NCI-H345 (cell line): ENCODE measurements at places on chromosomes 2 and 18.
A peak's percentile ranks its signal among the peaks of the same experiment; 100 is the strongest.

DNA sequence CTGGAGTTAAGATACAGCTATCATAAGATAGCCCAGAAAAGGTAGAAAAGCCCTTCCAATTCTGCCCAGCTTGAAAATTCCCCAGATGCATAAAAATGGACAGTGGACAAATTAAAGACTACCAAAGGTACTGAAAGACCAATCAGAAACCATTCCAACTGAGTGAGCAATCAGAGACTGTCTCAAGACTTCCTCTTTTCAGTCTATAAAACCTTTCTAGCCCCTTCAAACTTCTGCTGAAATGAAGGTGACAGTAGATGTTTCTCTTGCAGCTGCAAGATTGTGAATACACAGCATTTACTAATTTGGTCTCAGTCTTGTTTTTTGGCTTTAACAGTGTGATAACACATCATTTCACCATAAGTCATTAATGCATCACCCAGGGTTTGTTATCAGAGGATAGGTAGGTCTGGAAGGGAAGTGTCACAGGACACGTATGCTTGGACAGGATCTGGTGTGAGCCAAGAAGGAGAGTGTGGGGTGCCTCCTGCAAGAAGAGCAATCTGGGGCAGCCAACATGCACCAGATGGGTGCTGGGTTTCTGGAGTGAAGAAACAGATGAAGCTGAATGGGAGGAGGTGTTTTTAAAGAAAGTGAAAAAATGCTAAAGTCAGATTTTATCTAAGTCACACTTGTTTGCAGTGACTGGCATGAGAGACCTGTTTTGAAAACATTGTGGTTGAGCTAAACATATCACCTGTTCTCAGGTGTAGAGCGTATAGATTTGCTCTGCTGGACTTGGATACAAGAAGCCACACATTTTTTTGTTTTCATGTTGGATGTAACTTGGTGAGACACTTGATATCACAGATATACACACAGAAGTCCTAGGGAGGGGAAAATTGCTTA, 75.3 kb upstream of the DDX18 start:
- no peak for DNase-seq

DNA sequence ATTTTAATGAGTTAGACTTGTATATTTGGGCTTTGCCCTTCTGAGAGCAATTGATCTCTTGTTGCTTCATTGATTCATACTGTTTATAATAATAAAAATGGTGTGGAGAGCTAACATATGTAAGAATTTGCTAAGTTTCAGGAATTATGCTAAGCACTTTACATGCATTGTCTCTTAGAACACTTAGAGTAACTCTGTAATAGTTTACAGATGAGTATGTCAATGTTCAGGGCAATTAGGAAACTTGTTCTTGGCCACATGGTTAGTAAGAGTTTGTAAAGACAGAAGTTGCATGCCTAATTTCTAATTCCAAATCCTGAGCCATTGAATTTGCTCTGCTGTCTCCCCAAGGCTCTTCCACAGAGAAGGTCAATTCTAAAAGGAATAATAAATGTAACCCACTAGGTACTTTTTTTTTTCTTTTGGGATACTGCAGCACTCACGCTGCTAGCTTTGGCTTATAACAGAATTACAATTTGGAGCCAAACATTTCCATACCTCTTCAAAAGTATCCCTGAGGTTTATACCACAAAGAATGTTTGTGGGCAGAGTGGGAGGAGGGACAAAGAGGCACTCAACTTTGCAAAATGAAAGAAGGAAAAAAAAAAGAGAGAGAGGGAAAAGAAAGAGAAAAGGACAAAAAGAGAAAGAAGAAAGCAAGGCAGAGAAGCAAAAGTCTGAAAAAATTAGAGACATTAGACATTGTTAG, 232.4 kb downstream of the CALCRL start:
- DNase-seq: no peak

GRCh38 chr2:6909431-6910385, 7.5 kb upstream of the RNF144A start:
- DNase-seq: no peak

DNA sequence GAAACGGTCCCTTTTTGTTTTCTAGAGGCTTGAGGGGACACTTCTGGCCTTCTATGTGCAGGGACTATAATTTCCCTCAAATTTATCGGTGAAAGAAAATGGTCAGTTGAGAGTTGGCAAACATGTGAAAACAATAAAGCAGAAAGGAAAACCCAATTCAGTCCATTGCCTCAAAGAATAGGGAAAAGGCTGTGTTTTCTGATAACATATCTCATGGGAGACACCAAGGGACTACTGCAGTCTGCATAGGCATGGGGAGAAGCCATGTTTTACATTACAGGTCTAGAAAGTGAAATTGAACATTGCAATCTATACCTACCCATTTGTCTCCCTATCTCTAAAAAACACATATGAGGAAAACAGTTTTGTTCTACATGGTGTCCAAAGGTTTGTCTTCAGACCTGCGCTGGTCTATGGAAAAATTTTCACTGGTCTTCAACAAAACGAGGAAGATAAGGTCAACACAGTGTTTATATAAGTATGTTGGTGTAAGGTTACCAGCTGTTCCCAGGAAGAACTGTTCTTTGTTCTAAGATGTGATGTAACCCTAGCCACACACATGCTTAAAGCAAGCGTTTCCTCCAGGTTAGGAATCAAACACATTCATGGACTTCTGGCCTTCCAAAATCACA, 179.7 kb downstream of the MREG start:
- DNase-seq: peak; percentile 13

DNA sequence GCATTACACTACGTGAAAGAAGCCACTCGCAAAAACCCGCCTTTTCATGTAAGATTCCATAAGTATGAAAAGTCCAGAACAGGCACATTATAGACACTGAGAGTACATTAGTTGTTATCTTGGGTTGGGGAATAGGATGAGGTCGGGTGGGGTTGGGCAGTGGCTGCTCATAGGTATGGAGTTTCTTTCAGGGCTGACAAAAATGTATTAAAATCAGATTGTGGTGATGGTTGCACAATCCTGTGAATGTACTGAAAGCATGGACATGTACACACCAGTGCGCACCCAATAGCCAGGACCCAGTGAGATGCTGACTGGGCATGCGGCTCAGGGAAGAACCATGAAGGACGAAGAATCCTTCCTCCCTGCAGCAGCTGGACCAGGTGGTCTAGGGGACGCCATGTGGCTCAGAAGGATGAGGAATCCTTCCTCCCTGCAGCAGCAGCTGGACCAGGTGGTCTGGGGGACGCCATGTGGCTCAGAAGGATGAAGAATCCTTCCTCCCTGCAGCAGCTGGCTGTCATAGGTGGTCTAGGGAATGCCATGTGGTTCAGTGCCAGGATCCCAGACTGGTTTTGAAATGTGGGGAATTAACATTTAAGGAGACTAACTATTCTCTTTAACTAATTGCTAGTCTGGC, 50.1 kb downstream of the MBP start:
- no peak for DNase-seq

DNA sequence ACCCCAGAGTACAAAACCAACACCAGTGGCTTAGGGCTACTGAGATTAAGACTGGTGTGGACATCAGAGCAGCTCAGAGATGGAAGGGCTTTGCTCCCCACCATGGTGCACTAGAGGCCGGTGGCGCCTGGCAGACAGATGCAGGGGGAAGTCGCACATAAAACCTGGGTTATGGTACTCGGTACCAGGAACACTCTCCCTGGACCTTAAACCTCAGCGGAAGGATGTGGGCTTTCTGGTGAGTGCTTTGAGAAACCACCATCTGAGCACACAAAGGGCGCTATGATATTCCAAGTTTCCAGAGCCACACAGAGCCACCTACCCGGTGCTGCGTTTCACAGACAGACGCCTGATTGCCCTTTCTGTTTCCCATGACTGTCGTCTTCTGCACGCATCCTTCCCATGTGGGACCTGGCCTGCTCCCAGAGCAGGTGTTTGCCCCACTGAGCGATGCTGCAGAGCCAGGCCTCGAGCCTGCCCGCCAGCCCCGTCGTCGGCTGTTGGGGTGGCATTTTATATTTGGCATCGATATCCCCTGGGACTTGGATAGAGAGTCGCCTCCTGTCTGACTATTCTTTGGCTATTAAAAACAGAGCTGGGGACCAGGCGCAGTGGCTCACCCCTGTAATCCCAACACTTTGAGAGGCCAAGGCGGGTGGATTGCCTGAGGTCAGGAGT, 89.5 kb upstream of the ODC1 start:
- no peak for DNase-seq

- DNase-seq: no peak
Observed at GRCh38 chr2:84778911-84779690, 101.8 kb downstream of the TRABD2A start.

DNA sequence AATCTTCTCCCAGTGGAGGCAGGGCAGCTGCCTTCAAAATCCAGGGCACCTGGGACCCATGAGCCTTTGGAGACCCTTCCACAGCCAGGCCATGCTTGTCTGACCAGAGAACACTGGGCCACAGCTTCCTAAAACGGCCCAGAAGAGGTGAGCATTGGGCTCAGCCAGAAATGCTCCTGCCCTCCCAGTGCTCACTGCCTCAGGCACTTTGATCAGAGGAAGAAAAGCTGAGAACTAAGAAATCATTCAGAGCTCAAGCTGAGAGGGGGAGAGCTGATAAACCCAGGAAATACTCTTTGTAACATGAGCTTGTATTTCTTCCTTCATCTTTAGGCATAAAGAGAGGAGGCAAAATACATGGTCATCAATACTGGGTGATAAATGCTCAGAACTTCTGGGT, 365.5 kb upstream of the KLHL29 start:
- no peak for DNase-seq

DNA sequence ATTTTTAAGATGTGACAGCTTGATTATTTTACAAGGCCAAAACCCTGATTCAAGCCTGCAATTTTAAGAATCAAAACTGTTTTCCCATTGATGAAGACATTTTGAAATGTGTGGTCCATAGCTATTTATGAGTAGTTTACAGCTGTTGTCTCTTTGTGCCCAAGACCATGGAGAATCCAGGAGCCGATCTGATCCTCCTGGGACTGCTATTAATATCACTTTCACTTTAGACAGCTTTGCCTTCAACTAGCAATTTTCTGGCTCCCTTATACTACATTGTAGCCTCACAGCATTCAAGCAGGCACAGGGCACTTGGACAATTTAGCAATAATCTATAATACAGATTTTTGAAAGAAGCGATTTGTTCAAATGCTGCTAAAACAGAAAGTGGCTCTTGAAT, 172.9 kb downstream of the SLC8A1 start:
- no peak for DNase-seq

- DNase-seq: no peak
Observed at GRCh38 chr2:147760984-147761383, 83.8 kb upstream of the ACVR2A start.

DNA sequence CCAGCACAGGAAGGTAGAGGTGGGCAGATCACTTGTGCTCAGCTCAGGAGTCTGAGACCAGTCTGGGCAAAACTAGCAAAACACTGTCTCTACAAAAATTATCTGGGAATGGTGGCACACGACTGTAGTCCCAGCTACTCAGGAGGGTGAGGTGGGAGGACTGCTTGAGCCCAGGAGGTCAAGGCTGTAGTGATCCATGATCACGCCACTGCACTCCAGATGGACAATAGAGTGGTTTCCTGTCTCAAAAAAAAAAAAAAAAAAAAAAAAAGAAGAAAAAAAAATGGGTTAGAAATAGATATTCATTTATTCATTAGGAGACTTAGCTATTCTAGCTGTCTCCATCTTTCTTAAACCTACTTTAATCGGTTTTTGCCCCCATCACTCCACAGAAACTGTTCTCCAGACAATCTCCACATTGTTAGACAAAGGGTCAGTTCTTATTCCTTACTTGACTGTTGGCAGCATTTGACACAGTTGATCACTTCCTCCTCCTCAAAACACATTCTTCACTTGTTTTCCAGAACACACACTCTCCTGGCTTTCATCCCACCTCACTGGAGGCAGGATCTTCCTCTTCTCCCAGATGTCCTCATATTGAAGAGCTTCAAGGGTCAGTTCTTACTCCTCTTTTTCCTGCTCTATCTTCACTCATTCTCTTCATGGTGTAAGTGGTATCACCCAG, 103.1 kb downstream of the DTNB start:
- no peak for DNase-seq

- DNase-seq: no peak
Observed at GRCh38 chr2:35428548-35428947, 927.0 kb upstream of the CRIM1 start.

- no peak for DNase-seq
Observed at GRCh38 chr2:155692106-155692505, 640.4 kb downstream of the NR4A2 start.

DNA sequence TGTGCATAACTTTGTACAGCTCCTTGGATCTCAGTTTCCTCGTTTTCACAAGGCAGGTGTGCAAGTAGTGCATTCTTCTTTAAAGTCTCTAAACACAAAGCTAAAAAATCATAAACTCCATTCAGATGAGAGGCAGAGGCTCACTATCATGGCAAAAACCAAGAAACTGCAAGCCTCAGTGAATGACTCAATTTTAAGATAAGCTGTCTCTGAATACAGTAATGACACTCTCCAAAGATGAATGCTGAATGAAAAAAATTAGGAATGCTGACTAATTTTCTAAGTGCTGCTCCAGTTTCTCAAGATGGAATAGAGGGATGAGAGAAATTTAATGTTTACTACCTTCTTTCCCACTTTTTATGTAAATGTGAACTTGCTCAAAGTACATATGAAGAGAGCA, 17.2 kb downstream of the B4GALT6 start:
- no peak for DNase-seq

DNA sequence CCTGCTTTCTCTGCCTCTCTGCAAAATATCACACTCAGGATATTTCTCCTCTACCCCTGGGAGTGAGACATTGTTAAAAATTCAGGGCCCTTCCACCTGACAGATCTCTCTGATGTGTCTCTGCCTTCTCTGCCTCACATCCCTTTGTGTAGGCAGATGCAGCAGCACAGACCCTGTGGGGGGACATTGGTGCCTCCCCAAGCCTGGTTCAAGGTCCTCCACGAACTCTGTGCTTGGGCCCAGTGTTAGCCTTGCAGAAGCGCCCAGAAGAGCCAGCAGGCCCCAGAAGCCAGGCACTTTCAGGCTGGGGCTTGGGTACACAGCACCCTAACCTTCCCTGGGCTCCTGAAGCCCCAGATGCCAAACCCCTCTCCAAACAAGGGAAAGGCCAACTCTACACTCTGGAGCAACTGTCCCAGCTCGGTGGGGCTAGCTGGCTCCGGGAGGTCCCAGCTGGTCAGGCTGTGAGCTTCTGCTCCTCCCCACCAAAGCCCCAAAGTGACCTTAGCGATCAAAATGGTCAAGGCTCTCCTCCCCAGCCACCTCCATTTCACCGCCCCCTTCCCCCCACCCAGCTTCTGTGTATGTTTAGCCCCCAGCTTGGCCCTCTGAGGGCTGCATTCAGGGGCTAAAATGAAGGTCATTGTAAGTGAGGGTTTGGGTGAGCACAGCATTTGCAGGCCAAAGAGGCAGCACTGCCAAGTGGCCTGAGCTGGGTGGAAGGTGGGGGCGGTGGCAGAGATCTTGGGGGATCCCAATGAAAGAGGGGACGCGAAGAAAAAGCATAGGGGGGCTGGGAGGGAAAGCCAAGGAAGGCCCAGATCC, 2.6 kb downstream of the HOXD9 start:
- no peak for DNase-seq

GRCh38 chr2:1046067-1046466, 95.4 kb downstream of the SNTG2 start:
- no peak for DNase-seq

GRCh38 chr2:31997653-31998052, 13.2 kb downstream of the MEMO1 start:
- DNase-seq: no peak
